ENCODE measurements at places on chromosomes 2 and 18.

DNA sequence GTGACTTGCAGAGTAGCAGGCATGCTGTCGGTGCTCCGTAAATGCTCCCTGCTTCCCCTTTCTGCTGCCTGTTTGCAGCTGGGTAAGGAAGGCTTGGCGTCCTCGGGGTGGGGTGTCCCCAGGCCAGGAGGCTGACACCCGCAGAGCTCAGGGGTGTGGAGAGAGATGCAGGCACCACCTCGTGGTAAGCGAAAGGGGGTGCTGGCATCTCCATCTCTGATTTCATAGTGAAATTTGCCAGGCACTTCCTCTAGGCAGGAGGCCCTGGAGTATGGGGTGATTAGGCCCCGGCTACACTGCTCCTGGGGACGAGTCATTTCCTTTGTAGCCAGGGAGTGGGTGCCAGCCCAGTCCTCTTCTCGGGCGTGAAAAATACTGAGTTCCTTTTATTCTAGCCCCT, 160.4 kb downstream of the KLHL29 start:
- no peak for DNase-seq

DNA sequence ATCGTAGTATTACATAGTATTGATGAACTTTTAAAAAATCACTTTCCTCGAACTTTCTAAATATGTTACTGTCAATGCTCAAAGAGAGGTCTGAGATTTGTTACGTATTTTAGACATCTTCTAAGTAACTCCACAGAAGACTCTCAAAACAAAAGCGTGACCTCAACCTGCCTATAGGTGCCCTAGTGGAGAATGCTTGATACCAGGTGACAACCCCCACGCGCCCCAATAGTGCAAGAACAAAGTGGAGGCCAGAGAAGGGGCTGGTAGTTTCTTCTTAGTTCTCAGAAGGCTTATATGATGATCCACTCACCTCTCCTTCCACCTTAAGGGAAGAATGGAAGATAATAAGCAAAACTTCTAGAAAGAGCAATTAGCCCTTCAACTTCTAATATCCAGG, 102.6 kb downstream of the ANKRD44 start:
- DNase-seq, result no peak

GRCh38 chr2:179263446-179264367, 925 bp downstream of the SESTD1 start:
- peak; percentile 21 for DNase-seq

DNA sequence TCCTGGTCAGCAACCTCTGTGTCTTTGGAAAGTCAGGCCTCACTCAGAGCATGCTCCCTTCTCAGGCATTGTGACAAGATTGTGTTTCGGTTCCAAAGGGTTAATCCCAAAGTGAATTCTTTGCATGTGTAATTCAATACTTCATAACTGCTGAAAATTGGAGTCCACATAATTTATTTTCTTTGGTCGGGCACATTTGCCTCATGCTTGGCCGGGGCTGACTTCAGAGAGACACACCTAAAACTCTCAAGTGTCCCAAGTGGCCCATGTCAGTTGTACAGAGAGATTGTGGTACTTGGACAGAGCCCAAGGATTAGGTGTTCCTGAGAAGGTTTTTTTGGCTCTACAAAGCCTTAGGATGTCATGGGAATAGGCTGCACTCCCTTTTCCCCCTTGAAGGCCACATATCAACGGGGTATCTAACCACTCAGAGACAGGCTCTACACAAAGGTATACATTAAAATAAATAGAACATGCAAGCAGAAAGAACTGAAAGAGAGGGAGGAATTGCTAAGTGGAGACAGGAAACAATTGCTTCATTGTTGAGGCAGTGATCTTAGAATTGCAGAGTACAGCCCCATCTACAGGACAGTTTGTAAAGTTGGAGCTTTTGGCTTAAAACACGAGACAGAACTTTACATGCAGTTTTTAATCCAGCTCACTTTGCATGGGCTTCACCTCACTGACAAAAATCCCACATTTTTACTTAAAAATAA, 1232.3 kb upstream of the ZEB2 start:
- DNase-seq, result no peak

- DNase-seq, result no peak
These were observed 48.0 kb upstream of the LPIN2 start for GRCh38 chr18:3060667-3061580.

DNA sequence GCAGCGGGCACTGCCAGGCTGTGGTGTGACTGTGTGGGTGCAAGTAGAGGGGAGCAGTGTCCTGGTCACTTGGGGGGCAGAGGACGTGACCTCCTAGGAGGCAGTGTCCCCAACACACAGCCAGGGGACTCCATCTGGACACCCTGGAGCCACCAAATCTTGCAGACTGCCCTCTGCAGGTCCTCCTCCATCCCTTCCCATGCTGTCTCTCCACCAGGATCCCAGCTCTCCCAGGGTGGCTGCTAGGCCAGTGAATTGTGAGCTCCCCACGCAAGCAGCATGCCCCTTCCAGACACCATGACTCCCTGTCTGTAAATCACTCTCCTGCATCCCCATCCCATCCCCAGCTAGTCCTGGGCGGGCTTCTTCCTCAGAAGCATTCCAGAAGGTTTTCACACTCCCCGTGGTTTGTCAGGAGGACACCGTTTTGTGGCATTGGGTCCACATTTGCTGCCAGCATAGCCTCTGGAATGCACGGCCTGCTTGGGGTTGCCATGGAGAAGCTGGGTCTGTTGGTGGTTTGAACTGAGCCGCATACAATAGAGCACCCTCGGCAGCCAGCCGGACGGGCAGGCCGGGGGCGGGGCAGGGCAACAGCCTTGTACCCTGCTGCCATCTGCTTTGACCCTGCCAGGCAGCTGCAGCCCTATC, 210.7 kb downstream of the KLHL29 start:
- peak; percentile 48 for DNase-seq

- no peak for DNase-seq
These were observed 55.7 kb upstream of the LYPD1 start for GRCh38 chr2:132725748-132726147.

- no peak for DNase-seq
These were observed 11.6 kb downstream of the IRS1 start for GRCh38 chr2:226788064-226788463.

Data from anterior cingulate cortex (tissue), 58 donors.